GM19239 (cell line): ENCODE measurements at places on chromosomes 2 and 18.

- DNase-seq: no peak
Observed at GRCh38 chr2:133690780-133691179, 122.5 kb upstream of the NCKAP5 start.

GRCh38 chr2:129957891-129958290 is 21.6 kb upstream of the RAB6C start:
- DNase-seq: no peak

DNA sequence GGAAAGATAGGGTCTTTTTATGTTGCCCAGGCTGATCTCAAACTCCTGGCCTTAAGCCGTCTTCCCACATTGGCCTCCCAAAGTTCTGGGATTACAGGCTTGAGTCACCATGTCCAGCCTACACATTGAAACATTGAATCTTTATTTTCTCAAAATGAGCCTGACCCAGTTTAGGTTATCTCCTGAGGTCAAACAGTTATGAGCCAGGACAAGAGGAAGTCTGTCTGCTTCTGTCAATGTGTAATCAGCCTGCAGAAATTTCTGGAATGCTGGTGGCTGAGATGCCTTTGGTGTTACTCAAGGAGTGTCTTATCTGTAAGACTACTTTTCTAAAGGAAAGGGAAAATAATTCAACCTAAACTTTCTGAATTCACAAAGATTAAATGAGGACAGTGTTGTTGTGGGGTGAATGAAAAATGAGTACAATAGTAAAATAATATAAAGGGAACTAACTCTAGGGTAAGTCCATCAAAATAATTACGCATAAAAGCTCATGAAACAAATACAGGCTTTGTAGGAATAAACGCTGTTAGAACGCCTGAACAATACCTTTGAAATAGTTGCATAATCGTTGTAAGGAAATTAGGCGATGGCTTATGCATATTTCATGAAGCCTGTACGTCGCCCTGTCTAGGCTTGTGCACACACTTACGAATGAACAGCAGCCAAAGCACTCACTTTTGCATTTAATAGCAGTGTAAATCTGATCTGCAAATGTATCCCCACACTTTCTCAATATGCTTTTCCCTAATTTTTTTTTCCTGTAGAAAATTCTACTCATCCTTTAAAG is 260.8 kb downstream of the RDH14 start:
- no peak for DNase-seq

DNA sequence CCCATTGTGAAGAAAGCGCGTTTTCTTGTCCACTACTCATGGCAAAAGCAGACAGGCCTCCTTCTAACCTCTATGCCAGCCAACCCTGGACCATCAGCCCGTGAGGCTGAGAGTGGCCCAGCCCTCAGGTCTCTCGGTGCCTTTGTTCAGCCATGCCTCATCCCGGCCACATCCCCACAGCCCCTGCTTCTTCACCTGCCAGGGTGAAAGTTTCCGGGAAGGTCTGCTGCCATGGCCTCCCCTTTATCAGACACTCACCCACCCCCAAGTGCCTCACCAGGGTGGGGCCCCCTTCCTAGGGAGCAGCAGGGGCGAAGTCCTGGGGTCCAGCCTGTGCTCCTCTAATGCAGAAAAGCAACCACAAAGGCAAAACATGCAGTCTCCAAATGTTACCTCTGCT is 478.4 kb upstream of the SALL3 start:
- DNase-seq: no peak

- DNase-seq: no peak
Observed at GRCh38 chr2:123953846-123954245, 71.2 kb upstream of the CNTNAP5 start.

- DNase-seq: no peak
Observed at GRCh38 chr2:150549381-150549780, 61.9 kb upstream of the RND3 start.

- DNase-seq: no peak
Observed at GRCh38 chr2:172845028-172845630, 109.5 kb downstream of the RAPGEF4 start.

GRCh38 chr18:79528846-79529245 is 133.1 kb downstream of the NFATC1 start:
- DNase-seq: peak; percentile 86

GRCh38 chr2:12642859-12643258 is 73.9 kb upstream of the TRIB2 start:
- DNase-seq: no peak

GRCh38 chr2:177746358-177746757 is 326.2 kb downstream of the PDE11A start:
- no peak for DNase-seq

- no peak for DNase-seq
Observed at GRCh38 chr2:203631068-203631757, 75.2 kb upstream of the CD28 start.

DNA sequence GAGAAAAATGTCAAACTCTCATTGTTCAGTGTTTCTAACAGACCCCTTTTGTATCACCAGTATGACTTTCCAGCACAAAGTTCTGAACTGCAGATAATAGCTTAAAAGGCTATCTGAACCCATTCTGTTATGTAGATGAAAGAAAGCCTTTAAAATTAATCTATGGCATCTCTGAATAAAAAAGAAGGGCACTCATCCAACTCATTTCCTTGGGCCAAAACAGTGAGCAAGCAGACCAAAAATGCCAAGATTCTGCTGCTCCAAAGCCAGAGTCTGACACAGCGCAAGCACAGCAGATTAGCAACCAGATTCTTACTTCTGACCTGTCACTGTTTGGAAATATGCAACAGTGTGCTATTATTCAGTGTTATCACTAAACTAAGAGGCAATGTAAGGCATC is 22.6 kb upstream of the ITGA6 start:
- no peak for DNase-seq

GRCh38 chr2:207409517-207409916 is 120.2 kb upstream of the CREB1 start:
- no peak for DNase-seq

- no peak for DNase-seq
Observed at GRCh38 chr18:3816610-3817363, 366.8 kb downstream of the TGIF1 start.

DNA sequence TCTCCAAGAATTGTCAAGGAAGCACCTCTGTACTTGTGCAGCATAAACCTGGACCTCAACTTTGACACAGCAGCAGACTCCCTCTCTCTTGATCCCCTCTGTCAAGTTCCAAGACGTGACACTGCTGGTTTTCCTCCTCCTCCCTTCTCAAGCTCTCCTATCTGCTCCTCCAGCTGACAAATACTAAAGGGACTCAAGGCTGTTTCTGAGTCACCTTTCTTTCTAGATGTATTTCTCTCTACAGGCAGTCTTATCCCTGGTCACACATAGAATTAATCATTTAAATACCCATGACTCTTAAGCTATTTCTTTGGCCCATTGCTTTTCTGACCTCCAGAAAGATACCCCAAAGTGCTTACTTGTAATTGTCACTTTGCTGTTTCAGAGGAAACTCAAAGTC is 53.5 kb downstream of the SEPTIN10 start:
- DNase-seq: no peak

GRCh38 chr2:127032621-127033020 is 74.3 kb downstream of the BIN1 start:
- DNase-seq: no peak

- DNase-seq: no peak
Observed at GRCh38 chr2:24722141-24722790, 70.9 kb downstream of the PTRHD1 start.

DNA sequence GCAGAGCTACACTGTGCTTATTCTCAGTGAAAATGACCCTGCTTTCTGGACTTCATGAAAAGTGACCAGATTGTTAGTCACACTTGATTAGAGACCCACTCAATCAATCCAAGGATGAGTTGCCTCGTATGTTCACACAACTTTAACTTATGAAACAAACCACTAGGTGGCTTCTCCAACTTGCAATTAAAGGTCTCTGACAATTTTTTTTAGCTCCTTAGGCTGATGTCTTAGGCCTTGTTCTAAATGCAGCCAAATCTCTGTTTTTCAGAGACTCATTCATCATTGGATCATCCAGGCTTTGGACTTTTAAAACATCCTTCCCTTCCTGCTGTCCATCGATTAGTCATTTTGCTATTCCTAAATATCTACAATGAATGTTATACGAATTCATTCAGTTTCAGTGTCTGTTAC is 63.4 kb downstream of the MREG start:
- DNase-seq: peak; percentile 14

- no peak for DNase-seq
Observed at GRCh38 chr2:5911718-5912117, 219.5 kb downstream of the SOX11 start.

- no peak for DNase-seq
Observed at GRCh38 chr2:25178976-25179375, 10.6 kb upstream of the POMC start.

GRCh38 chr2:200873560-200873959 is 9.1 kb upstream of the CLK1 start:
- no peak for DNase-seq

DNA sequence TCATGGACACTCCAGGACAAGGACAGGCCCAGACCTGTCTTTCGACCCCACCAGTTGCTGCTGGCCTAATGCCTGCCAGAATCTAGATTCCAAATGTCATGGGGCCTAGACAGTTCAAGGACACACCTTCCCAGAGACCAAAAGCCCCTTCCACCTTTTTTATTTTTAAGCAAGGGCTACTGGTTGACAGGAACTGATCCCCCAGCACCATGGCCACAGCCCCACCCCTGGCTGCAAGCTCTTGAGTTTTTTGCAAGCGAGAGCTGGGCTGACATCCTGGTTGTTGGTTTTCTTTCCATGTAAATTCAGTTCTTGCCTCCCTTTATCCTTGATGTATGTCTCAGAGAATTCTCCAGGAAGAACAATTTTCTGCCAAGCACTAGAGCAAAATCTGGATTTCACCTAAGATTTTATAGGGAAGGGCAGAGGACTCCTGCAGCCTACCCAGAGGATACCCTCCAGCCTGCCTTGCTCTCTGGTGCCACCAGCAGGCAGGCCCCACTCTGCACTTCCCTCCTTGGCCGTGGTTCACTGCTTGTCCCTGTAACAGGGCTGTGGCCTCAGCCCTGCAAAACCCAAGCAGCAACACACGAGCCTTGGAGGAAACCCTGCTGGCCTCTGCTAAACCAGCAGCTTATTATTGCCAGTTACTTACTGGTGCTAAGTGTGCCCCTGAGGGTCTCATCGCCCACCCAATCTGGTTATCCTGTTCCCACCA is 97.7 kb downstream of the TWIST2 start:
- DNase-seq: no peak

- DNase-seq: no peak
Observed at GRCh38 chr18:42072407-42072806, 117.4 kb downstream of the PIK3C3 start.

- DNase-seq: no peak
Observed at GRCh38 chr2:240956935-240957655, 41.3 kb upstream of the SNED1 start.

GRCh38 chr2:30626397-30626796 is 179.4 kb downstream of the LCLAT1 start:
- no peak for DNase-seq

DNA sequence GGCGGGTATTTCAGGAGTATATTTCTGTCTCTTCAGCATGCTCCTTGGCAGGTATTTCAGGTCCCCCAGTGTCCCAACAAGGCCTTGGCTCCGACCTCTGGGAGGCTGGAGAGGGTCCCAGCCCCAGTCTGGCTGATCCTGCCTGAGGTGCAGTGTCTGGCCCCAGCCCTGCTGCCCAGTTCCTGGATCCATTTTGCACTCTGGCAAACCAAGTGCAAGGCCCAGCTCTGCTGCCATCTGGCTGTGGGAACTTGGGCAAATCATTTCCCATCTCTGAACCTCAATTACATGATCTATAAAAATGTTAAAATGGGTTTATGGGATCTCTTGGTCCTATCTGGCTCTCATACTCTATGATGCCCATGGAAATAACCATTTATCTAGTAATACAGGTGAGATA is 63.6 kb downstream of the ZBTB7C start:
- DNase-seq: no peak

GRCh38 chr2:188391354-188391753 is 99.7 kb downstream of the GULP1 start:
- DNase-seq: no peak

GRCh38 chr2:70979626-70980025 is 1.2 kb downstream of the ANKRD53 start:
- DNase-seq: no peak

DNA sequence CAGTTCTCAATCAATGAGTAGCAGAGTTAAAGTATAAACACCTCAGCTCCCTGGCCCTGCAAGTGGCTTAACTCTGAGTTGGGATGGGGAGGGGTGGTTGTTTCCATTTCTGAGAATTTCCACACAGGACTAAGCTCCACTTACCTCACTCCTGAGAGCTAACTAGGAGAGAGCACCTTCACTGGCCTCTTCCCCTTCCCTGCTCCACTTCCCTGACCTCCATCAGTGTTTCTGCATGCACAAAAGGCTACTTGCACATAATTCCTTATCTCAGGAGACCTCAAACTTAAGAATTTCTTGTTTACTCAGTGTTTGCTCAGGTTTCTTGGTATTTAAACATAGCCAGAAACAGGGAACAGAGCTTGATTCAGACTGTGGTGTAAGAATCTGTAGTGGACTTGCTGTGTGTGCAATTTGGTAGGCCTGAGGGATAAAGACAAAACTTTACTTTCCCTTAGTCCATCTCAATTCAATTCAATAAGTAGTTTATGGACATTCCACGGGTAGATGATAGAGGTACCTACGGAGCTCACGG is 97.2 kb downstream of the PID1 start:
- no peak for DNase-seq

DNA sequence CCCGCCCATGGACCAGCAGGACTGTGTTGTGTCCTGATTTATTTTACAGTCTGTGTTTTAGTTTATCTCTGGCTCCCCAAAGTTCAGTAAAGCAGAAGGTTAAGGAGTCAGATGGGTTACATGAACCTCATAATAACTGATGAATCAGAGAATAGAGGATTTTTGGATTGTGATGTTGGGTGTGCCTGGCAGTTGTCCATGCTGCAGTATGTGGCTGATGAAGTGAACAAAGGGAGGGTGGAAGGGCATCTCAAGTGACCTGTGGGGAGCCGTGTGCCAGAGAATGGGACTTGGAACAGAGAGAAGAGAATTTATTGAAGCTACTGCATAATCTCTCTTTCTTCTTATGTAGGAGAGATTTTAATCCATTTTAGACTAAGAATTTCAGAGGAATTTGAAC is 145.5 kb downstream of the MAP4K4 start:
- no peak for DNase-seq

DNA sequence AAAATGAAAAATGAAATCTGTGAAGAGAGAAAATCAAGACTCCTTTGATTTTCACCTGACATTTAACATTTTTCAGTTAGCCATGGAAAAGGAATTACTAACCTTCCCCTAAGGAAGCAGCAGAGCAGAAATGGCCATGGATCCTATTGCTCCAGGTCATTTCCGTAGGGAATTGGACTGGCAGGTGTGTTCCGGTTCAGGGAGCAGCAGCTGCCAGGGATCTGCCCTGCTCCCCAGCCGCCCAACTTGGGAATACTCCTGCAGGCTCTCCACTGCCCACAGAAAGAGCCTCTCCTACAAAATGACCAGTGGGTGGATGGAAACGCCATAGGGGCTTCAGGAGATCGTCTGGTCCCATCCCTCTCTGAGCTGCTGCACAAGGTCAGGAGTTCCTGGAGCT is 86.0 kb upstream of the MAPK4 start:
- DNase-seq: no peak

GRCh38 chr2:135285391-135285790 is 233.3 kb downstream of the RAB3GAP1 start:
- DNase-seq: no peak

- DNase-seq: peak; percentile 86
Observed at GRCh38 chr2:232521959-232522622, 1.9 kb downstream of the PRSS56 start.

- no peak for DNase-seq
Observed at GRCh38 chr2:174666312-174666711, 68.7 kb upstream of the WIPF1 start.
